ENCODE measurements at places on chromosomes 12 and 14.

DNA sequence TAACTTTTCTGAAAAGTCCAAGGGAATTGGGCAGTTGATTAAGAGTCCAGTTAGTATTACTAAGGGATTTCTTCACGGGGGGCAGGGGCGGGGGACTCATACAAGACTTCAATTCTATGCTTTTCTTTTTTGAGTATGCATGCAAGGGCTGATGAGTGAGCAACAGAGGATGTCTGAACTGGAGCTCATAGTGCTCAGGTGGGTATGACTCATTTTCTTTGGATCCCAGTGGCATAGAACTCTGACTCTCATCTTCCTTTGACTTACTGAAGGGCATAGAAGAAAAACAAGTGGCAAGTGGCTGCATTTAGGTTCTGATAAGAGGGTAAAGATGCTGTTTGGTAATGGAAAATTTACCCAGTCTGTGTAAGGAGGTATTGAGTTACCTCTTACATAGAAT is 749.2 kb downstream of the NOVA1 start:
- H3K27me3 ChIP-seq: no peaks in the 10 kb centered on the region
- no peak overlapping the region for H3K27ac ChIP-seq
- no peaks in the 10 kb centered on the region for H3K4me1 ChIP-seq
- H3K4me3 ChIP-seq: no peak overlapping the region

DNA sequence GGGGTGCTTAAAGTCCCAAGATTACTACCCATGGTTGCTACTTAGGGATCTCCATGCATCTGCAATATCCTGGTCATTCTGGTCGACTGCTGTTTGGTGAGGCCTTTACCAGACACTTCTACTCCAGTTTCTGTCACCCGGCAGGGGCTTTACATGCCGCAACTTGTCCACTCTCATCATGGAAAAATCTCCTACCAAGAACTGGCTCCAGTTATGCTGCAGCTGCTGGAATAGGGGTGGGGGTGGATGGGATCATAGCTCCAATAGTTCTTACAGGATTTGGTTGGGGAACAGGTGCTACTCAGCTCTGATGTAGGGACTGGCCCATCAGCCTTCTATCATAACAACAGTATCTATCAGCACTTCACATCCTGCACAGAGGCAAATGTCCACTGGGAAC is 51.6 kb downstream of the SPTB start:
- no peaks in the 10 kb centered on the region for H3K36me3 ChIP-seq
- H3K4me1 ChIP-seq: no peaks in the 10 kb centered on the region
- H3K27ac ChIP-seq: no peak overlapping the region
- DNase-seq: no peak
- H3K4me3 ChIP-seq: no peak overlapping the region
- H3K27me3 ChIP-seq: peaks cover 8% of the 10 kb centered on the region

- peaks cover 8% of the 10 kb centered on the region for H3K4me1 ChIP-seq
- H3K27ac ChIP-seq: peak overlapping the region; percentile 25
- peaks cover 54% of the 10 kb centered on the region for H3K36me3 ChIP-seq
- no peaks in the 10 kb centered on the region for H3K27me3 ChIP-seq
- no peak for DNase-seq
Measured at GRCh38 chr14:101991352-101991751, 27.0 kb downstream of the DYNC1H1 start.

- no peaks in the 10 kb centered on the region for H3K27me3 ChIP-seq
- no peak overlapping the region for H3K27ac ChIP-seq
- peaks cover 21% of the 10 kb centered on the region for H3K36me3 ChIP-seq
- no peak for DNase-seq
- H3K4me1 ChIP-seq: peaks cover 14% of the 10 kb centered on the region
Measured at GRCh38 chr14:102870994-102871831, 51.2 kb upstream of the AMN start.

GRCh38 chr12:94793191-94793595 is 142.8 kb upstream of the TMCC3 start:
- no peaks in the 10 kb centered on the region for H3K4me1 ChIP-seq
- no peak overlapping the region for H3K4me3 ChIP-seq
- no peaks in the 10 kb centered on the region for H3K36me3 ChIP-seq
- H3K27me3 ChIP-seq: no peaks in the 10 kb centered on the region

DNA sequence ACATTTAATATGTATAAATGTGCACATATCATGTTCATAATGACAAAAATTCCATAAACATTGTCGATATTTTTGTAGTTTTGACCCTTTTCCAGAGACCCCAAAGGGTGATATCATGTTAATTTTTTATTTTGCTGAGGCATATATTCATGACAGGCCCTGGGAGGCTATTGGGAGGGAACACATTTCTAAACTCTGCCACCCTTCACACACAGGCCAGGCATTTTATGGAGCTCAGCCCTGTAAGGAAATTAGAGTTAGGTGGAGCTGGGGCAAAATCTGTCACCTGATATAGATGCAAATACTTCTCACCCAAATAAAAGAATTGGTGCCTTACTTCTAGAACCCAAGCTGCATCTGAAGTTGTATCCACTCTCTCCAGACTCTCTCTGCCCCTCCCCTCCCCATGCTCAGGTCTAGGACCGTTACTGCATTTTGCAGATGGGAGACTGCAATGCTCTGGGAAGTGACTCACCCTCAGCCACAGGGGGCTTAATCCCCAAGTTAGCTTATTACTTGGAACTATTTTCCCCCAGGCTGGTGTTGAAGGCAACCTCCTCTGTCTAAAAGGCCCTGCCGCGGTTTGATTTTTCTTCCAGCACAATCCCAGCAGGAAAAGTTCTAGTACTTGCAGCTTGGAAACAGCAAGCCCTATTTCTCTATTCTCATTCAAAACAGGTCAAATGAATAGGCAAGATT is 238.9 kb downstream of the EMP1 start:
- no peak for DNase-seq
- H3K27ac ChIP-seq: no peak overlapping the region
- H3K27me3 ChIP-seq: peaks cover 8% of the 10 kb centered on the region
- H3K36me3 ChIP-seq: no peaks in the 10 kb centered on the region

- H3K27me3 ChIP-seq: no peaks in the 10 kb centered on the region
- peaks cover 44% of the 10 kb centered on the region for H3K4me1 ChIP-seq
- peaks cover 4% of the 10 kb centered on the region for H3K36me3 ChIP-seq
- peak overlapping the region; percentile 79 for H3K4me3 ChIP-seq
- H3K27ac ChIP-seq: peak overlapping the region; percentile 95
Measured at GRCh38 chr12:92928421-92928961, 604 bp downstream of the EEA1 start.

- H3K4me3 ChIP-seq: no peak overlapping the region
- H3K36me3 ChIP-seq: no peaks in the 10 kb centered on the region
- peaks cover 11% of the 10 kb centered on the region for H3K27me3 ChIP-seq
- no peak for DNase-seq
Measured at GRCh38 chr12:8605057-8605456, 7.6 kb downstream of the AICDA start.

DNA sequence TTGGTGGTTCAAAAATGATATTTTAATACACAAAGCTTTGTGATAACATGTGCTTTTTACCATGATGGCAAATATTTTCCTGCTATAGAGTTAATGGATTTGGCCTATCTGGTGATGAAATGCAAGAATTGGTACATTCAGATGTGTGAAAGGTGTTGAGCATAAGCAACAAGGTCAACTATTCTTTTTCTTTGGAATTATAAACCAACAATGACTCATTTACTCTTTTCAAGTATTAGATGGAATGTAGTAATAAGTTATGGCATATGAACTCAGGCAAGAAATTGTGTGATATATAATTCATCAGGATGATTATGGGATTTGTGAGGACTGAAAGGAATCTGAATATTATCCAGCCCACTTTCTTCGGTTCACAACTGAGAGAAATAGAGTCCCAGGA is 471.4 kb downstream of the ETNK1 start:
- no peaks in the 10 kb centered on the region for H3K4me1 ChIP-seq
- DNase-seq: no peak
- H3K36me3 ChIP-seq: no peaks in the 10 kb centered on the region
- H3K27ac ChIP-seq: no peak overlapping the region

DNA sequence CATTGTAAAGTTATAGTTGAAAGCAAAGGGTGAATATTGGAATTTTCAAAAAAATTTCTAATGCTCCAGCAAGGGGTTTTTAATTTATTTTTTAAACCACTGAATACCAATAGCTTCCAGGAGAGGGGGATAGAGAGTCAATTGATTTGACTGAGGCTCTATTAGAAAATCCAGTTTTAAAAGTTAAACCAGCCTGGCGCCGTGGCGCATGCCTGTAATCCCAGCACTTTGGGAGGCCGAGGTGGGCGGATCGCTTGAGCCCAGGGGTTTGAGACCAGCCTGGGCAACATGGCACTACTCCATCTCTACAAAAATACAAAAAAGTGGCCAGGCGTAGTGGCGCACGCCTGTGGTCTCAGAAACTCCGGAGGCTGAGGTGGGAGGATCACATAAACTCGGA is 150.1 kb downstream of the SLC38A4 start:
- no peak overlapping the region for H3K27ac ChIP-seq
- H3K36me3 ChIP-seq: no peaks in the 10 kb centered on the region
- no peak for DNase-seq
- no peaks in the 10 kb centered on the region for H3K27me3 ChIP-seq

DNA sequence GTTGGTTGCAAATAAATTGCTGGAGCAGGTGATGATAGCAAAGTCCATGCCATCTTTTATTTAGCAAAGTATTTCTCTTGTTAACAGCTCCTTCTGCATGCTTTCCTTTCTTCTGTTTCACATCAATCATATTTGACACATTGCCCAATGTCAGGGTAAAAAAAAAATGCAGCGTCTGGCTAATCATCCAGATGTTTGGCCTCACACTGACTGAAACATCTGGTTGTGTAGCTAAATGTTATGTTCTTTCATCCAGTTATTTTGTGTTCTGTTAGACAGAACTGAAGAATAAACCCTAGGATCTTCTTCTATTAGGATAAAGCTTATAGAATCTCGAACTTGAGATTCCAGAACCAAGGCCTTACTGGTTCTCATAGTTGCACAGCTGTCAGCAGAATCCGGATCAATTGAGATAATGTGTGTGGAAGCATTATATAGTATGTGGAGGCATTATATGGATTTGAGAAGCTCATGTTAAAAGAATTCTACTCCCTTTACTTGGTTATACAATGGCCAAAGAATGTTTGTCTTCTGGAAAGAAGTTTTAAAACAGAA is 859.2 kb downstream of the DIO2 start:
- no peaks in the 10 kb centered on the region for H3K27me3 ChIP-seq
- DNase-seq: no peak
- H3K4me3 ChIP-seq: no peak overlapping the region
- H3K27ac ChIP-seq: no peak overlapping the region

DNA sequence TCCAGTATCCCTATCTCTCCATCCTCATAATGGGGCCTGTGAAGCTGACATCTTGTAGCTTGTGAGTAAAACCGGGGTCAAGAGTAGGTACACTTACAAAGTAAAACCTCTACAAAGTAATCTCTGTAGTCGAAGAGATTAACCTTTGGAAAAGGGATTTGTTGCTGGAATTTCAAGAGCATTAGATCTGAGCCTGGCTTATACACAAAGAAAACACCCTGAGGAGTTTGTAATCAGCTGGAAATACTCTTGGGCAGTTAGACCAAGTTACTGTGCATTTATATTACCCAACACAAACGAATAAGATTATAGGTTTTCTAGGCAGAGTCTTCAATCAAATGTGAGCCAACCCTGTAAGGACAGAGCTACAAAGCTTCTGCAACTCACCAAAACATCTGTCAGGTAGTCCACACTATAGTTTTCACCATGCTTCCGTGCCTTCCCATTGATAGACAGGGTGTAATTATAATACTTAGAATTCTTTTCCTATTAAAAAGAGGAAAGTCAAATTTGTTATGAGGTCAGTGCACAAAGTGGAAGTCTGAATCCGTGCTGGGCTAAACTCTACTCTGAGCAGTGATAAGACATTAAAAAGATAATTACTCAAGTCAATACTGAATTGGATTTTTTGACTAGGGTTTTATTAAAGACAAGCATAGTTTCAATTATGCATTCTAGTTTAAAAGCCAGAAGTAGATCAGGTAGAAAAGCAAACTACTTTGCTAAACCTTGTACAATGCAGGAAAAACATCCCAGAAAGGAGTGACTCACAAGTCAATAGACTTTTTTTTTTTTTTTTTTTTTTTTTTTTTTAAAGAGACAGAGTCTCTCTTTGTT is 14.6 kb downstream of the GNS start:
- H3K4me3 ChIP-seq: no peak overlapping the region
- peaks cover 41% of the 10 kb centered on the region for H3K36me3 ChIP-seq
- DNase-seq: no peak
- H3K4me1 ChIP-seq: no peaks in the 10 kb centered on the region
- H3K27ac ChIP-seq: no peak overlapping the region

DNA sequence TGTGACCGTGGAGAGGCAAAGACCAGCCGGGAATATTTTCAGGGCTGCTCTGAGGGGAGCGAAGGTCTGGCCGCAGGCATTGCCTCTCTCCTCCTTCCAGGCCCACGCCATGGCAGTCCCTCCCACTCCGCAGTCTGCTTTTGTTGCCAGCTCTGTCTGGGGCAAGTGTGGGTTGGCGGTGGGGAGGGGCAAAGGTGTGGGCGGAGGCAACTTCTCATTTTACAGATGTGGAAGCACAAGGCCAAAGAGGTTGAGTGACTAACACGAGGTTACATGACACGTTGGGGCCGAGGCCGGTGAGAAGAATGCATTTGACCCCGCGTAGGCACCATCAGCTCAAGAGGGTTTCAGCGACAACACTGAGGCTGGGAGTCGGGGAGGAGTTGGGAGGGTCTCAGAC is 6.1 kb upstream of the FAIM2 start:
- DNase-seq: no peak
- no peak overlapping the region for H3K27ac ChIP-seq
- no peak overlapping the region for H3K4me3 ChIP-seq
- H3K4me1 ChIP-seq: peaks cover 2% of the 10 kb centered on the region
- peaks cover 6% of the 10 kb centered on the region for H3K27me3 ChIP-seq
- H3K36me3 ChIP-seq: no peaks in the 10 kb centered on the region

DNA sequence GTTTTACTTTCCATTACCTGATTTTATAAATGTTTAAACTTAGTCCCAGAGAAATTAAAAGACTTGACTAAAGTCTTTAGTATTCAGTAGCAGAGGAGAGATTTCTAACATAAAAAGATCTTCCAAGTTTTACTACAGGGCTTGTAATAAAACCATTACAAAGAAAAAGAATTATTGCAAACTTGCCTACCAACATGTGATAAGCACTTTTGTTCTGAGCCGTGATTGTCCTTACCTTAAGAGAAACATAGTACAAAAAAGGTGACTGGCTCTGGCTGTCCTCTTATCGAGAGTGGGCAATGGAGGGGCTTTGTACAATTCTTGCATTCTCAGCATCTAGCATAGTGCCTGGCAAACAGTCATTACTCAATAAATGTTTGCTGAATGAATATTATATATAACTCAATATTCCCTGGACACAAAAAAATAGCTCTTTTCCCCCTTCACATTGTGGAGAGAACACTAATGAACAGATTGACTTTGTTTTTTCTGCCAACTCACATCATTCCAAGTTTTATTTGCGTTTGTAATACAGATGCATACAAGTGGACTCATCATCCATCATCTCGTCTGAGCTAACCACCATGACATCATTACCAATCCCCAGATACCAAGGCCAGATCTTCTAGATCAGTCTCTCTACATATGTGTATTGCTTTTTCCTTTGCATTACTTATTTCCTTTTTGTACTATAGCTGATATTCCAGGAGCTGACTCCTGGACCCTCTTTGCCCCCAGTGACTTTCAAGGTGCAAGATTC is 192.8 kb upstream of the EEA1 start:
- H3K27me3 ChIP-seq: peaks cover 5% of the 10 kb centered on the region
- H3K27ac ChIP-seq: no peak overlapping the region
- no peaks in the 10 kb centered on the region for H3K4me1 ChIP-seq
- H3K36me3 ChIP-seq: no peaks in the 10 kb centered on the region

GRCh38 chr14:37797675-37798074 is 202.2 kb downstream of the TTC6 start:
- no peak for DNase-seq
- H3K27ac ChIP-seq: no peak overlapping the region
- H3K36me3 ChIP-seq: no peaks in the 10 kb centered on the region
- no peaks in the 10 kb centered on the region for H3K4me1 ChIP-seq
